Placental epithelial cell (primary cell): ENCODE measurements at places on chromosomes 13 and 19. TPM values are rescaled to one million over a fixed set of nuclear protein-coding genes. Genes with fewer than 3 reads are reported as not detected.

Gene ZNF154
- 5.1 and 14.9 TPM in 2 replicates for total RNA-seq

Gene GNG7
- 0.11 and 0.39 TPM in 2 replicates for total RNA-seq

Gene SMIM24
- total RNA-seq = not detected in 2 replicates

Gene GPR12
- total RNA-seq = not detected in 2 replicates

Gene LRRC63
- total RNA-seq = under 0.01 TPM in 1 of 2 replicates, not detected in the other

Gene ASF1B
- total RNA-seq = 3.9 and 6.9 TPM in 2 replicates

Gene CASP14
- not detected in 2 replicates for total RNA-seq

Gene TSHZ3
- 2.4 and 3.8 TPM in 2 replicates for total RNA-seq

Gene PSG4
- total RNA-seq = 30.9 and 35.3 TPM in 2 replicates

Gene CEACAM7
- not detected in 2 replicates for total RNA-seq

Gene CYP4F8
- not detected in 2 replicates for total RNA-seq

Gene FUT2
- under 0.01 TPM in 1 of 2 replicates, not detected in the other for total RNA-seq

Gene KLK12
- not detected in 2 replicates for total RNA-seq

Gene UNC13A
- total RNA-seq = 0.11 and 0.39 TPM in 2 replicates

Gene ADM5
- 0.43 and 1.2 TPM in 2 replicates for total RNA-seq

Gene ZNF471
- 4.4 and 6.7 TPM in 2 replicates for total RNA-seq

Gene KCNN4
- total RNA-seq = 85.2 and 95.4 TPM in 2 replicates

Gene MEGF8
- 35.9 and 41.6 TPM in 2 replicates for total RNA-seq

Gene EBI3
- total RNA-seq = 0.79 and 1.2 TPM in 2 replicates

Gene CEACAM8
- 1.2 TPM in 1 of 2 replicates, not detected in the other for total RNA-seq

Gene FAM83E
- 0.43 and 1.2 TPM in 2 replicates for total RNA-seq

Gene KLK15
- total RNA-seq = not detected in 2 replicates

Gene TUBB4A
- total RNA-seq = not detected in 2 replicates

Gene CGB2
- not detected in 2 replicates for total RNA-seq

Gene ARID3A
- total RNA-seq = 177 and 216 TPM in 2 replicates

Gene HNRNPL
- 179 and 332 TPM in 2 replicates for total RNA-seq

Gene CYP2A7
- total RNA-seq = not detected in 2 replicates

Gene ZNF737
- total RNA-seq = 19.0 and 24.7 TPM in 2 replicates

Gene PPP5C
- total RNA-seq = 51.8 and 65.7 TPM in 2 replicates

Gene TPTE2
- total RNA-seq = not detected in 2 replicates

Gene CNFN
- 8.2 TPM in 1 of 2 replicates, not detected in the other for total RNA-seq

Gene CEACAM19
- 3.4 and 3.5 TPM in 2 replicates for total RNA-seq

Gene LRRC25
- total RNA-seq = not detected in 2 replicates

Gene SYCN
- total RNA-seq = not detected in 2 replicates

Gene HIPK4
- 0.22 and 0.39 TPM in 2 replicates for total RNA-seq

Gene ZNF787
- 26.7 and 32.0 TPM in 2 replicates for total RNA-seq

Gene NCCRP1
- not detected in 2 replicates for total RNA-seq

Gene KCNN1
- total RNA-seq = not detected in 2 replicates

Gene ICAM4
- 0.22 and 2.4 TPM in 2 replicates for total RNA-seq

Gene HNRNPA1L2
- total RNA-seq = 1.8 and 2.7 TPM in 2 replicates

Gene OR7D2
- 0.39 TPM in 1 of 2 replicates, not detected in the other for total RNA-seq

Gene SGCG
- total RNA-seq = 0.87 and 5.1 TPM in 2 replicates

Gene NLRP9
- not detected in 2 replicates for total RNA-seq

Gene SSBP4
- 44.8 and 56.0 TPM in 2 replicates for total RNA-seq

Gene BSPH1
- not detected in 2 replicates for total RNA-seq

Gene PLK5
- total RNA-seq = not detected in 2 replicates

Gene ARGLU1
- total RNA-seq = 34.9 and 60.9 TPM in 2 replicates

Gene PRSS57
- total RNA-seq = not detected in 2 replicates

Gene KLK4
- not detected in 2 replicates for total RNA-seq
